ENCODE measurements at places on chromosomes 4 and X.

- DNase-seq = no peak
Measured at GRCh38 chrX:148290041-148290440, 210.4 kb upstream of the AFF2 start.

DNA sequence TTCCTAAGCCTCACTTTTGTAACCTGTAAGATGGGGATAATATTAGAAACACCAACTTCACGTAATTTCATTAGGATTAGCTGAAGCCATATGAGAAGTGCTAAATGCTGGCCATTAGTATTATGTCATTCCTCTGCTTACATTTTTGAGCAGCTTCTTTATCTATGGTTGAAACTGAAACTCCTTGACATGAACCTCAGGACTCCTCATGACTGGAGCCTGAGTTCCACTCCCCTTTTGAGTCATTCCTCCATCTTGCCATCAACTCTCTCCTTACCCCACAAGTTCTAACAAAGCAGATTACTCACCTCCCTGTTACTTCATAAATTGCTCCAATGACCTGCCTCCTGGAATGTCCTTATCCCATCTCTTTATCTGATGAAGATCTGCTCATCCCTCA lies 123.2 kb upstream of the KCNIP4 start:
- no peak for DNase-seq

- no peak for DNase-seq
Measured at GRCh38 chr4:146462251-146462650, 59.5 kb downstream of the SLC10A7 start.

DNA sequence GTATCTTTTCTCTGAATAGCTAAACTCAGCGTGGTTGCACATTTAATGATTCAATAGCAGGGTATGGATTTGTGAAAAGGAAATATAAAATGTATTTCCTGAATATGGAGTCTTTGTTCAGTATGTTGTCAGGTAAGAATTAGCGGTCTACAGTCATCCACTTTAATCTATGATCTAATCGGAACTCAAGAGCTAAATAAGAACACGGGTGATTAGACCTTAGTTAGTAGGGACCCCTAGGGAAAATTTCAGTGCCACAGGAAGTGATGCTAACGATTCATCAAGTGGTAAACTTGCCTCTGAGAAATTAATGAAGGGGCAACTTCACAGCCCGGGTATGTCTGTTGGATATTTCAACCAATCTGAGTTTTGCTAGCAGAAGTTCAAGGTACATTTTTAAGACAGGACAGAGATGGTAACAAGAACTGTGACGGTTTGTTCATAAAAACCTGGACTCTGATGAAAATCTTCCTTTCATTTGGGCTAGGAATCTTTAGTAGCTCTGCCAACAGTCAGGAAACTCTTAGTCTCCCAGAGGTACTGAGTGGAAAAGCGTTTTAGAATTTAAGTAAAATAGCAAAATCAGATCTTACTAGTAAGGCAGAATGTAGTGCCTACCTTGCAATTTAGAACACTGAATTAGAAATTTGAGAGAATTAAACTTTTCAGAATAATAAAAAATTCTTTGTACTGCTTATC lies 47.1 kb downstream of the PCDH7 start:
- no peak for DNase-seq

DNA sequence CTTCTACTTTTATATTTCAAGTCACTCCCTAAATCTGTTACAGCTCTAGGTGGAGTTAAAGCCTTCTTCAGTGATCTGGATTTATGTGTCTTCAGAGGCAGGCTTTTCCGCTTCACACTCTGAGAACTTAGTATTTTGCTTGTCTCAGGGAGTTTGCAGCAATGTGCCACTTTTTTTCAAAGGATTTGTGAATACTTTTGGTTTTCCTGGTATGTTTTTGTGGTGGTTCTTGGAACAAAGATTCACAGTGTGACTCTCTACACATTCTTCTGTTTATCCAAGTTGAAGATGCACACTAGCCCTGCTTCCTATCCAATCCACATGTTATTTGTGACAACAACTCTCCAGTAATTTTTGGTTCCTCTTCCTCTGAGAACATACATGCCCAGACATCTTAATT lies 1253.7 kb downstream of the TECRL start:
- no peak for DNase-seq

- no peak for DNase-seq
Measured at GRCh38 chr4:95255396-95256107, 293.2 kb downstream of the UNC5C start.

DNA sequence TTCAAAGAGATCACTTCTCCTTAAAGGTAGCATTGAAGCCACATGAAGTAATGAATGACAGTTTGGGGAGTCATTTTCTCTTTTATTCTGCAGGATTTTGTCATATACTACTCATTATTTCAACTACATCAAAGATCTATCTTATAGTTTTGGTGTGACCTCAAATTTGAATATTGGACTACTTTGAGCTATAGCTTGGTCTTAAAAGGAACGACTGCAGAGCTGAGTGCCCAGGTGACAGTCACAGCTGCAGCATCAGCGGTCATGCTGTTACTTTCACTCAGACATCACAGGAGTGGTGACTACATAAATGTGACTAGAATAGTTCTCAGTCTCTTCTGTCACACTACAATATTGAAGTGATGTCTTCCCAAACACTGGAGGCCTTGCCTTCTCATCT lies 10.7 kb upstream of the SPCS3 start:
- DNase-seq = no peak

DNA sequence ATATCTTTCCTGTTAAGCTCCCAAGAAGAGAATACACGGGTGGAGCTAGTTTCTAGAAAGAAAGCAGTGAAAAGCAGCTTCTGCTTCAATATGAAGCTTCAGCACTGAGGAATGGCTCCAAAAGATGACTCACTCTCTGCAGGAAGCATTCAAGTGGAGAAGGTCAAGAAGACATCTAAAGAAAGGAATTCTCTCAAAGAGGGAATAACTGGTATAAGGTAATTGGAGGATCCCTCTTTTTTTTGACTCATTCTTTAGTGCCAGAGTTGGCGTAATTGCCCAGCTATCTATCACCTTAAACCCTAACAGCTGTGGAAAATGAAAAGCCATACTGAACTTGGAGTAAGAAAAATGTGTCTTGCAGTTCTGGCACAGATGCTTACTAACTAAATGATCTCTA lies 3.5 kb downstream of the EDA2R start:
- DNase-seq = no peak

DNA sequence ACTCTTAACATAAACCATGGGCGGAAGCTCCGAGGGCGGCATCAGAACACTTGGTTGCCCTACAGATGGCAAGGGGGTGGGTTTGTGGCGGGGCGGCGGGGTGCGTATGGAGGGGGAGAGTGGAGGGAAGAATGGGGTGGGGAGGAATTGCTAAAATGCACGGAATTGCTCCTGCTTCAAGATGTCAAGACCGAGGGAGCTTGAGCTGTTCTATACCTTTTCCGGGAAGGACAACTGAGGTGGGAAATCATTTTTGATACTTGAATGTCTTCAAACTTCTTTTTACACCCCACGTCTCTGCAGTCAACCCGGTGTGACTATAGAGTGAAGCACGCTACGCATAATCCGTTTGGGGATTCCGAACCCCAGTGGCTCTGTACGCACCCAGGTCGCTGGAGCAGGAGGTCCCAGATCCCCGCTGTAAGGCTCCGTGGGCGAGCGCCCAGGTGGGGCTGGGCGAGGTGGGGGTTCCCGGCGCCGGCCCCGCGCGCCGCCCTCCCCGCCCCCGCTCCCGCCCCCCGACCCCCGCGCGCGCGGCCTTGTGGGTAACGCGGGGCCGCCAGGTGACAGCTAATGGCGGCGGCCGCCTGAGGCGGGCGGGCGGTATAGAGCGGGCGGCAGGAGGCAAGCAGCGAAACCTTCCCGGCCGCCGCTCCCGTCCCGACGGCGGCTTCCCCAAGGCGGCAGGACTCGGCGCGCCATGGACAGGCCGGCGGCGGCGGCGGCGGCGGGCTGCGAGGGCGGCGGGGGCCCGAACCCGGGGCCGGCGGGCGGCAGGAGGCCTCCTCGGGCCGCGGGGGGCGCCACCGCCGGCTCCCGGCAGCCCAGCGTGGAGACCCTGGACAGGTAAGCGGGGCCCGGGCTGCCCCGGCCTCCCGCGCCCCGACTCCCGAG lies at the start of gene MTMR1:
MTMR1 (plus strand) TSS at position 566 of the 894 bp plus-strand sequence; CDS start at position 701, 135 bp downstream.
- DNase-seq = peak; percentile 61

- DNase-seq = no peak
Measured at GRCh38 chrX:120446498-120446897, 22.6 kb downstream of the LAMP2 start.

DNA sequence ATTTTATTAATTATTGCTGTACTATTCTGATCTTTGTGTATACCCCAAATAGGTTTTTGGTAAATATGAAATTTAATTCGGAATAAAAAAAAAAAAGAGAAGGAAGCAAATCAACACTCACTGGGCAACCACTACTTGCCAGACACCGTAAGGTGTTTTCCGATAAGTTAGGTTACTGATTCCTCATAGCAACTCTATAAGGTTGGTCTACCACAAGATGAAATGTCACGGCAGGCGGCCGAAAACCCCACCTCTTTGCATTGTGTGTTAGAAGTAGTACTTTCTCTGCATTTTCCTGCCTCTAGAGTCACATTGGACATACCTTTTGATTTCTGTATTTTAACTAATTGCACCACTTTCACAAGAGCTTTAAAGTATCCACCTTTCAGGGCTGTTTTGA lies 44.5 kb upstream of the RASGEF1B start:
- no peak for DNase-seq

DNA sequence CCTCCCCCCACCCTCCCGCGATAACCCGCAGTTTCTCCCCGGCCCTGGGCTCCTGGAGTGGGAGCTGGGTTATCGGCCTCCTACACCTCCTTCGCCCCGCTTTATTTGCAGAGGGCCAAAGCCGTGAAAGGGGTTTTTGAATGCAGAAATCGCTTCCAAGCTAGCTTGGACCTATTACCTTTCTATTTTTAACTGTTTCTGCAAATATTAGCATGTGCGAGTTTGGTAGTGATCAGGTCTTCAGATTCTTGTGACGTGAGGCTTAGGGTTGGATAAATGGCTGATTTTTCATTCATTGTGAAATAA lies 1.3 kb downstream of the USP9X start:
- DNase-seq = no peak

DNA sequence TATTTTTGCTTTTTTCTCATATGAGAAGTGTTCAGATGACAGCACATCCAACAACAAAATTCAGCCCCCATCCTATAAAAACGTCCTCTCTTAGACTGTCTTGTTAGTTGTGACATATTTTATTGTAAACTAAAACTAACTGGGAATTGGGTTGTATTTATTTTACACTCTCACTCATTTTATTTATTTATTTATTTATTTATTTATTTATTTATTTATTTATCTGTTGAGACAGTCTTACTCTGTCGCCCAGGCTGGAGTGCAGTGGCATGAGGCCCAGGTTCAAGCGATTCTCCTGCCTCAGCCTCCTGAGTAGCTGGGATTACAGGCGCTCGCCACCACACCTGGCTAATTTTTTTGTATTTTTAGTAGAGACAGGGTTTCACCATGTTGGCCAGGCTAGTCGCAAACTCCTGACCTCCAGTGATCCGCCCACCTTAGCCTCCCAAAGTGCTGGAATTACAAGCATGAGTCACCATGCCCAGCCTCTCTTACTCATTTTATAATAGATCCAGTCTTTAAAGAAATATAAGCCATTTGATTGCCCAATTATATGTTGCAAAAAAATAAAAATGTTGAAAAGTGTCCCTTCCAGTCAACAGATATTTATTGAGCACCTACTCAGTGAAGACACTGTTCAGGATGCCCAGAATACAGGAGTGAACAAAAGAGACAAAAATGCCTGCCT lies 44.6 kb downstream of the PALLD start:
- DNase-seq = no peak

DNA sequence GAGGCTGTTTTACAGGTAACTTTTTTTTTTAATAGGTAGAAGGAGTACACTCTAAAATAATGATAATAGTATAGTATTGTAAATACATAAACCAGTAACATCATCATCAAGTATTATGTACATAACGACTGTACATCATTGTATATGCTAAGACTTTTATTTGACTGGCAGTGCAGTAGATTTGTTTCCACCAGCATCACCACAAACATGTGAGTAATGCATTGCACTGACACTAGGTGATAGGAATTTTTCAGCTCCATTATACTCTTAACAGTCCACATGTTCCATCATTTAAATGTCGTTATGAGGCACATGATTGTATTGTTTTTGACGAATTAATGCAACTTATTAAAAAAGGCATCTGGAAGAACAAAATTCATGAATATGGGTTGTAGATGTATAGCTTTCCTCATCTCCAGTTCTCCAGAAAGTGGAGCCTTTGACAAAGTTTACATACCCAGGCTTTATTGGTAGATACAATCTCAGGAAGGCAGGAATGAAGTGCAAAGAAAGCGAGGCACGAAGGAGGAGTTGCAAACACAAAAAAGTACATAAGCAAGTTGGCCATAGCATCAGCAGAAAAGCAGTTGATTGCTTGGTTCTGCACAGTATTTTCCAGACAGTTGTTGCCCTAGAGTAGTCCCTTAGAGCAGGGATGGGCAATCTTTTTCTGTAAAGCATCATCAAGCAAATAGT lies 336.9 kb upstream of the NR3C2 start:
- DNase-seq = no peak

DNA sequence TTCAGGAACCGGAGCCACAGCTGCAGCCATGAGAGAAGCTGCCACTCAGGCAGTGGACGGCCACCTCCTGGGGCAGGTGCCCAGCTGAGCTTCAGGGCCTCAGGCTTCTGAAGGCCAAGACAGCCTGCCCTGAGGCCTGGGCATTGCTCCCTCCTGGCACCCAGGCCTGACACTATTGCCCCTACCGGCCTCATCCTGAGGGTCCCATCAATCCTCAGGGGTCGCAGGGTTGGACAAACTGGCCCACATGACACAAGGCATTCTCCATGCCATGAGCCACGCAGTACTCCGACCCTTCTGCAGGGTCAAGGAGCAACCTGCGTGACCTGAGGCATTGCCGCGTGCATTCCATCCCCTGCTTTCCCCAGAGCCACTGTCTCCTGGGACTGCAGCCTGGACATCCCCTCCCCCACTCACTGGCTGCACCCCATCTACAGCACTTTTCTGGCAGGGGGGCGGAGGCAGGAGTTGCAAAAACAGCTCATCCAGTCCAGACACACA lies 3.0 kb upstream of the ZFP92 start:
- no peak for DNase-seq

DNA sequence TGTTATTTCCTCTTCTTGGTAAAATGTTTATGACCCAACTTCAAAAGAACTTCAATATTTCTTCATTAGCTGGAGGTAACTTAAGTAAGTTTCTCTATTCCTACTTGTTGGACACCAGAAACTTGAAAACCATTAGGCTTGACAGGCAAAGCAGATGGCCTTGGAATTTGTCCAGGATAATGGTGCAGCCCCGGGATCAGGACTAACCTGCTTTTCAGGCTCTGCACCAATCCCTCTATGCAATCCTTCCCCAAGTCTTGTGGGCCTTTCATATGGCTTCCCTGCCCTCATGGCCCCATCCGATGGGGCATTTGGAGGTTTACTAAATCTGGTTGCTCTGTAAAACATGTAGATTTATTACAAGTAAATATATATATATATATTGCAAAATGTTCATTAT lies 68.5 kb downstream of the SPINK2 start:
- DNase-seq = no peak

GRCh38 chrX:66625525-66625924 lies 13.4 kb downstream of the EDA2R start:
- DNase-seq = no peak

GRCh38 chr4:1172228-1172851 lies at the start of gene SPON2:
SPON2 (minus strand) TSS chr4:1172583.
- DNase-seq = no peak
